ENCODE measurements at places on chromosomes 5 and 9. TPM values are rescaled to one million over a fixed set of nuclear protein-coding genes. Genes with fewer than 3 reads are reported as not detected.

Gene CNTNAP3
- 3.6 TPM for total RNA-seq

Gene SOWAHA
- not detected for total RNA-seq

Gene OLFML2A
- total RNA-seq: 2.1 TPM

Gene PAX5
- total RNA-seq: not detected

Gene UAP1L1
- 21.5 TPM for total RNA-seq
